ENCODE measurements at places on chromosomes 7 and 10. TPM values are rescaled to one million over a fixed set of nuclear protein-coding genes. Genes with fewer than 3 reads are reported as not detected.

TYW1B gene
- 1.9 TPM for total RNA-seq

WNT16 gene
- 0.55 TPM for total RNA-seq

GRCh38 chr10:852386-852785, 79.1 kb downstream of the LARP4B start:
- no peak for DNase-seq

DNA sequence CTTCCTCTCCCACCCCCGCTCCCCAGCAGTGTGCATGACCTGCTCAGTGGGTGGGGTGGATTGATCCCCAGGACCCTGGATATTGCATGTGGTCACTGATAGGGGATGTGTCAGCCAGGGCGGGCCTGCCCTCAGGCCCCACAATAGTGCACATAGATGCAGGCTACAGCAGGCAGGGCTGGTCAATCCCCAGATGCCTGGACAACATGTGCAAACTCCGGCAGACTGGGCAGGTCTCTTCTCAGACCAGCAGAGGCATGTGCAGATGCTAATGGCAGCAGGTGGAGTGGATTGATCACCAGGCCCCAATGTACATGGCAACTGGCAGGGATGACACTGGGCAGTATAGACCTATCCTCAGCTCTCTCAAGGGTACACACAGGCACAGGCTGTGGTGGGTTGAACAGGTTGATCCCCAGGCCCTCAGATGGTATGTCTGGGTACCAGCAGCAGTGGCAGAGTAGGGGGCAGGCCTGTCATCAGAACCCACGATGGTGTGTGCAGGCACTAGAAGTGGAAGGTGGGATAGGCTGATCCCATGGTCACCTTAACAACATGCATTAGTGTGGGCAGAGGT, 98.6 kb downstream of the LANCL2 start:
- DNase-seq: no peak

ADAM22 gene
- total RNA-seq: 1.4 TPM

DNA sequence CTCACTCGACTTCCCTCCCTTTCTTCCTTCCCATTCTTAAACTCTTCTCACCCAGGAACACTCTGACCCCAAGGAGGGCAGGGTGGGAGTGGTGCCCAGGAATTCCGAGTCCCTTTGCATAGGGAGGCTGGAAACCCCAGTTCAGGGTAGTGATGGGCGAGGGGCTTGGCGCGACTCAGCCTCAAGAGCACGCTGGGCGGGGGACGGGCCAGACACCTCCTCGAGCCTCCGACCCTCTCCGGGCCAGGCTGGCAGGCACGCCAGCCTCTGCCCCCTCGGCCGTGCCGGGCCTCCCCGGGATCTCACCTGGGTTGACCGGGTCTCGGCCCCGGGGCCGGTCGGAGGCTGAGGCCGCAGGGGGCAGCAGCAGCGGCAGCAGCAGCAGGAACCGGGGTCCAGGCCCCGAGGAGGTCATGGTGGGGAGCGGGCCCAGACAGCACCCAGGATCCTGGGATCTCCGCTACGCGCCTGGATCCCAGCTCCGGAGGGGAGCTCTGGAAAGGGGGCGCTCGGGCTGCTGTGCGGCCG, 457 bp downstream of the PLOD3 start:
- no peak for DNase-seq

DNA sequence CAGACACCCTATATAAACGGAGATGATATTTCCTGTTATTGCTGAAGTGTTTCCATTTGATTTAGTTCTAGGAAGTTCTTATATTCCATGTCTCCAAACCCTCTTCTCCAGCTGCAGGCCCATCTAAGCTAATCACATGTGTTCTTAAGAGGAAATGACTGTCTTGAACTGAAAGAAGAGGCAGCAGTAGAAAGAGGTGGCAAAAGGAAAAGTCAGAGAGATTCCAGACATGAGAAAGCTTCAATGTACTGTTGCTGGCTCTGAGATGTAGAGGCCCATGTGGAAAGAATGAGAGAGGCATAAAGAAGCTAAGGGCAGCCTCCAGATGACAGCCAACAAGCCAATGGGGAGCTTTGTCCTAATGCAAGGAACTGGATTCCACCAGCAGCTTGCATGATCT, 287.2 kb downstream of the GFRA1 start:
- DNase-seq: no peak

FXYD4 gene
- total RNA-seq: not detected

DNA sequence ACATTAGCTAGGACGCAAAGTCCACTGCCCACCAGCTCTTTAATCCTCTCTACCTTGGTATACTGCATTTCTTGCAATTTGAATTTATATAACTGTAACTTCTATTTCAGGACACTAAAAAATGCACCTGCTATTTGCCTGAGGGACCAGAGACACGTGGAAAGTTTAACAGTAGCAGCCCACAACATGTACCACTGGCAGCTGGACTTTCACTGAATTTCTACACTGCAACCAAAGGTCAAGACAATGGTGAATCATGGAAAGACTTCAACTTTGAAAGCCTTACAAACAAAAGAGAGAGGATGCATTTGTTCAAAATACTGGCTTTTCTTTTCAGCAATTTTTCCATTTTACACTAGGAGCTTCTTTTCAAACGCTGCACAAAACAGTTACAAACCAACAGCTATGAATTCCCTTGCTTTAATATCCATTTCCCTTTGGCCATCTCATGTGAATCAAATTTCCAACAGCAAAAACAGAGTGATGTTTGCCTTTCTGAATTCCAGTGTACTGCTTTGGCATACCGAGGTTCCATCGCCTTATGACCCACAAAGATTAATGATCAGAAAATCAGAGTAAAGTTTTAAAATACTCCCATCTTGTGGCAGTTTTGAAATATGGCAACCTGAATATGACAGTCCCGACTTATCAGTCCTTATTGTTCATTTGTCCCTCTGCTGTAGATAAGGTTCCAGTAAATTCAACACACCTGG, 29.9 kb upstream of the HNRNPH3 start:
- DNase-seq: no peak

ASAH2 gene
- 0.14 TPM for total RNA-seq

DNA sequence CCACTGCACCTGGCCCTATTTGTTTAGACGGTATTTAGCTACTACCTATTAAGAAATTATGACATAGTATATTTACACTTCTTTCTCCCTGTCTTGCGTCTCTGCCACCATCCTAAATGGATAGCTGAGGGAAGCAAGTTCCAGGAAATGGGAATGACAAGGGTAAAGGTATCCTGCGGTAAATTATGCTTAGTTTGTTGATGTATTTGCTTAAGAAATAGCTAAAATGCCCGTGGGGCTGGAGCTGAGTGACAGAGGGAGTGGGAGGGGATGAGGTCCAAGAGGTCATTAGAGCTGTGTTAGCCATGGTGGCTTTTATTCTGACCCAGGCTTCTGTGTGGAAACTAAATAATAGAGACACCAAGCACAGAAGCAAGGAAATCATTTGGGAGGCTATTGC, 29.0 kb upstream of the UBE2D1 start:
- DNase-seq: no peak

DNA sequence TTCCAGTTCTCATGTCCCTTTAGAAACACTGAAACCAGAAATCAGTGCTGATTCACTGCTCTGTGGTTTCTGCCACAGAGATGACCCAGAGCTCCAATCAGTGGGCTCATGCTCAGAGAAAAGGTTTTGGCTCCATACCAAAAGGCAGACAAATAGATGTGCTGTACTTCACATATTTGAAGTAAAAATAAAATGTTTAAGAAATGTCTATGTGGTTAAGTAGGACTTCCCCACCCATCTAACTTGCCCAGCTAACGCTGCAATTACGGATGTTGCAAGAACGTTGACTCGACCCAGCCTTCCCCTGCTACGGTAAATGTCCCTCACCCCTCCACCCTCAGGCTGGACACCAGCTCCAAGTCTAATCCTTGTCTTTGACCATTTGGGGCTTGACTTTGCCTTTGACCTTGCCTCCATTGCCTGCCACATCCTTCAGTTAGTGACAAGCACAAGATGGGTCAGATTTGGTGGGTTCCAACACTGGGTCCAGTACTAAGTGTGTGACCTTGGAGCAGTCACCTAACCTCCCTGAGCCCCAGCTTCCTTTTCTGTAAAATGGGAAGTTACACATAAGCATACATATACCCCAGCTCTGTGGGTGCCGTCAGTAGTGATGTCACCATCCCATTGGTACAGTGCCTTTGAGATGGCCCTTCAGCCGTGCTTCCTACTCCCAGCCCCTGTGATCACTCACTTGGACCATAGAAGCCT, 95.8 kb downstream of the CHST15 start:
- DNase-seq: peak; percentile 75

- no peak for DNase-seq
These were observed 11.7 kb downstream of the RBP3 start for GRCh38 chr10:47359626-47360418.
